Liver (tissue), 10 donors: ENCODE measurements at places on chromosomes 3 and 15.

GRCh38 chr15:52717481-52717880, 38.3 kb upstream of the ATOSA start:
- no peak for DNase-seq

- no peak for DNase-seq
Measured at GRCh38 chr15:48250640-48251076, 44.6 kb downstream of the SLC12A1 start.

DNA sequence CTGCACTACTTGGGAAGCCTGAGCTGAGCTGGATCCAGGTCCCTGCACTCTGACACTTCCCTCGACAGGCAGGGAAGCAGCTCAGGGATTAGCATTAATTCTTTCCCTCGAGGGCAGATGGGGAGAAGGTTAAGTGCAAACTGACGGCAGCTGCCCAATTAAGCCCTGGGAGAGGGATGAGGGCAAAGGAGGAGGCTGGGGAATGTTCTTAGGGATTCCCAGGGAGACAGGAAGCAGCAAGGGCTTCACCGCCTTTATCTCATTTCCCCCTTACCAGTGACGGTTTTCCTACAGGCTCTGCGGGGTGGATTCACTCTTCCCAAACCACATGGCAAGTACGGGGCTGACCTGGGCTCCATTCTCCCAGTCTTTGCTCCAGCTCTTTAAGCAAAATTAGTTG, 519.0 kb upstream of the PROK2 start:
- no peak for DNase-seq

DNA sequence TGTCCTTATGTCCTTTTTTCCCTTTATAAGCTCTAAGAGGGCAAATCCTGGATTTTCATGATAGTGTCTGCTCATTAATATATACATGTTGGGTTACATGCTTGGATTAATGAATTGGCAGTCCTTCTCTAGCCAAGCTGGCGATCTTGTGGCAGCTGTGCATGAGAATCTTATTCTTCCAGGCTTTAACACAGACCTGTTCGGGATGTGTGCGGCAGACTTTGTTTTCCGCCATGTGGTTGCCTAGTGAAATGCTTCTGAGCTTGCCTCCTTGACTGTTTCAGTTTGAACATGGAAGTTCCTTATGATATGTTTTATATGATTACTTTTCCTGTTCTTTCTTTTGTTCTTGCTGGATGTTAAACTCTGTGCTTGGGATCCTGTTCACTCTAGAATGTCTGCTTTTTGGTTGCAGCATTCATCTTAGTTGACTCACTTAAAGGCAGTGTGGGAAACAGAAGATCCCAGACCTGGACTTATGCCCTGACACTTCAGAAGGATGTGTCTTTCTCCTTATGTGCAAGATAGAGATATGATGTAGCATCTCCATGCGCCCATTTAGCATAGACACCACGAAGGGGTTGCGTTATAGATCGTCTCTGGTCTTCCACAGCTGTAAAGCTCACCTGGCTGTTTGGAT, 7.2 kb downstream of the CHCHD6 start:
- DNase-seq = no peak

DNA sequence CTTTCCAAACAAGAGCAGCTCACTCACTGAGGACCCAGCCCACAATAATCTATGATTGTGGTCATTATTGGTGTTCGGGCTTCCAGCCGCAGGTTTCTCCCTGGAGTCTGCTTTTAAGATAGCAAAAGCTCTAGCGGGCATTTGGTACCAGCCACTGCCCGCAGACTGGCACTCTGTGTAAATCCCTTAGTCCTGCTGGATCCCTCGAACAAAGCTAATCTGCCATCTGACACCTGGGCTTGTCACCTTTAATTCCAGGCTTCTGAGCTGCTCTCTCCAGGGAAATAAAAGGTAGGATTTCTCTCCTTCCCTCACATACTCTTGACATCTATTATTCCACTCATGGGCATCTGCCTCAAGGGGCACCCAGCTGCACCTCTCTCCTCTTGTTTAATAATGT, 158.7 kb downstream of the PDCD6IP start:
- DNase-seq = no peak
